Activated CD8-positive, alpha-beta memory T cell treated with anti-CD3 and anti-CD28 coated beads, Interleukin-2, amount 10 ng/mL, durations not matched to agents 7 days and 5 days (primary cell): ENCODE measurements at places on chromosomes 3 and 15. TPM values are rescaled to one million over a fixed set of nuclear protein-coding genes. Genes with fewer than 3 reads are reported as not detected.
A peak's percentile ranks its signal among the peaks of the same experiment; 100 is the strongest.

DNA sequence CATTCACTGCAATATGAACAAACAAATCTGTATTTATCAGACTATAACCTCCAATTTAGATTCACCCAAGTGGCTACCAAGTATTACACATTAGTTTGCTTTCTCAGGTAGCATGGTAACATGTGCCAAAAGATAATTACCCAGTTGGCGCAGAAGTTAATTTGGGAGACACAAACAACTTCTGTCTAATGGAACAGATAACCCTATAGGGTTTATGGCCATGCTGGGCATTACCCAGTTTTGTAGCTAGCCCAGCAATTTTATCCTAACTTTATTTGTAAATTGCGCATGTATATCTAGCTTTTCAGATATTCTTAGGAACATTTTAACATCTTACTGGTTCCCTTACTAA is 780 bp downstream of the RPL22L1 start:
- DNase-seq: no peak
- H3K27ac ChIP-seq: peak overlapping the region; percentile 91
- H3K36me3 ChIP-seq: peaks cover 38% of the 10 kb centered on the region
- no peaks in the 10 kb centered on the region for H3K27me3 ChIP-seq

GRCh38 chr15:45471151-45471550 is 51.4 kb downstream of the SLC30A4 start:
- no peaks in the 10 kb centered on the region for H3K36me3 ChIP-seq
- peaks cover 4% of the 10 kb centered on the region for H3K4me1 ChIP-seq
- no peak overlapping the region for H3K27ac ChIP-seq
- no peak for DNase-seq
- H3K4me3 ChIP-seq: no peak overlapping the region

DNA sequence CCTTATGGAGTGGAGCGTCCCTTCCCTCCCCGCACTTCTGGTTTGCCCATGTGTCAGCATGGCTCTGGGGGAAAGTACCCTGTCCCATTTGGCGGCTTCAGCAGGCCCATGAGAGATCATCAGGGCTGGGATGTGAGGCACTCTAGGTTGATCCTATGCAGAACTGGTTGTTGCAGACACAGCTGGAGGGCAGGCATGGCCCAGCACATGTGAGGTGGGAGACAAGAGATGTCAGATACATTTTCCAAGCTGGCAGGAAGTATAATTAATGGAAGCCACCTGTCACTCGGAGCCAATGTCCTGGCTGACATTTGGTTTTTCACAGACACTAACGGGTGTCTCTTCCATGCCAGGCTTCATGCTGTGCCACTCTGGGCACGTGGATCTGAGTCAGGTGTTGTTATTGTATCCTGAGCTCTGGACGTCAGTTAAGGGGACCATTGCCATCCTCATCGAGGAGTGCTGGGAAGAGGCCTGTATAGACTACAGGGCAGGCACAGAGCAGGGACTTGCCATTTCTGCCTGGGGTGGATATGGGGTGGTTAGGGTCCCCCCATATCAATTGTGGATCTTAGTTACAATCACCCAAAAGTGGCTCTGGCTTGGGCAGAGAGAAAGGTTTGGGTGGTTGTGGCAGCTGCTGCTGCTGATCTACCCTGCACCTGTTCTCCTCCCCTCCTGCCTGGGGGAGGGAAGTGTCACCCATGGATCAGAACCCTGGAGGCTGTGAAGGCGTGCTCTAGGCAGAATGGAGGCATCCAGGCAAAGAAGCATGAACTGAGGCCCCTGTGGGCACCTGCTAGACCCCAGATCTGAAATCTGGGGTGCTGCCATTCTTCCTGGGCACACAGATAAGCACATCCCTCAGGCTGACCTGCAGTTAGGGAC is 140.7 kb downstream of the FBLN2 start:
- H3K36me3 ChIP-seq: no peaks in the 10 kb centered on the region
- no peak for DNase-seq
- H3K4me1 ChIP-seq: no peaks in the 10 kb centered on the region
- no peak overlapping the region for H3K27ac ChIP-seq
- H3K27me3 ChIP-seq: no peaks in the 10 kb centered on the region

DNA sequence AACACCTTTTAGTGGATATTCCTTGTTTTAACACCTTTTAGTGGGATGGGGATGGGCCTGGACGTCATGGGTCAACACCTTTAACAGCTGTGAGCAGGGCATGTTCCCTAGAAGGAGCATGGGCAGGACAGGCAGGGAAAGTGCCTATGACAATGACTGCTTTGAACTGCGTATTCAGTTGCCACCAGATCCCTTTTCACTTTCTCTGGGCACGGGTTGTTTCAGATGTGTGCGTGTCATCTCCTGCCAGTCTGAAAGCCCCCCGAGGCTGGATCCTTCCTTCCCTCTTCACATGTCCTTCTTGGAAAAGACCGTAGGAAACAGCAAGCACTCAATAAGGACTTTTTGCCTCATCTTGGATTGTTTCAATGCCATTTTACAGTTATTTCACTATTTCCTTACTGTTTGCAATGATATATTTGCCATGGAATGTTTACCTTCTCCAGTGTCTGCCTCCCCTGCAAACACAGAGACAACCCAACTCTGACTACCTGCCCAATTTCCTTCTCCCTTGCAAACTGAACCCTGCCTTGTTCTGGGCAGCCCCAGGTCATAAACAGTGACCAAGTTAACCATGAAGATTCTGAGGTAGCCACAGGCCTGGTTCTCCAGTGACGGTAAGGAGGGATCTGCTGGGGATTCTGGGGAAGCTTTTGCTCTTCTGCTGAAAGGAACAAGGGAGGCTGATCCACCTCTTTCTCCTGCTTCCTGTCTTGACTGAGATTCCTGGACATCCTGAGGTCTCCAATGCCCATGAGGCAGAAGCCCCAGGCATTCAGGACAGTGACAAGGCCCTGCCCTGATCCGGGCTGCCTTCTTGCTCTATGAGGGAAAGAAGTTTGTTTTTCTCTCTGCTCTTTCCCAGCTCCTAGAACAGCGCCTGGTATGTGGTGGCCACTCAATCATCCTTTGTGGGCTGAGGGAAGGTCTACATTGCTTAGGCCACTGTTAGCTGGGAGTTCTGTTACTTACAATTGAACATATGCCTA is 51.8 kb downstream of the NOX5 start:
- H3K4me1 ChIP-seq: peaks cover under 1% of the 10 kb centered on the region
- H3K27ac ChIP-seq: no peak overlapping the region
- no peak overlapping the region for H3K4me3 ChIP-seq
- no peak for DNase-seq

DNA sequence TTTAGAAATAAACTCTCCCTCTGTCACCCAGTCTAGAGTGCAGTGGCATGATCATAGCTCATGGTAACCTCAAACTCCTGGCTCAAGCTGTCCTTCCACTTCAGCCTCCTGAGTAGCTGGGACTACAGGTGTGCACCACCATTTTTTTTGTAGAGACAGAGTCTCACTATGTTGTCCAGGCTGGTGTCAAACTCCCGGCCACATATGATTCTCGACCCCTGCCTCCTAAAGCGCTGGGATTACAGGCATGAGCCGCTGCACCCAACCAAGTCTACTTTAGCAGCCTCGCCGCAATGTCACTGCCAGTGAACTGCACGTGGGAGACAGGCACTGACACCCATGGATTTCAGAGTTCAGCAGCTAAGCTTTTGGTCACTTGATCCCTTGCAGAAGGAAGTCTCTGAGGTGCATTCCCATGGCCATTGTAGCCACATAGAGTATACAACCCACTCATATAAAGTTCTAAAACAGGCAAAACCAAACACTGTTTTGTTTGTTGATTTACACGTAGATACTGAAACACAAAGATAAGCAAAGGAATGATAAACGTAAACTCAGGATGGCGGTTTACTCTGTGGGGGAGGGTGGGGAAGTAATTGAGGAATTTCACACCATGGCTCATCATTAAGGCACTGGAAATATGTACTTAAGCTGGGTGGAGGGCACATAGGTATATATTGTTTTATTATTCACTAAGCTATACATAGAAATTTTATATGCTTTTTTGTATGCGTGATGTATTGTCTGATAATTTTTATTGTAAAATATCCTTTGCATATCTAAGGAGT is 115.0 kb downstream of the MEX3B start:
- H3K36me3 ChIP-seq: no peaks in the 10 kb centered on the region
- no peak for DNase-seq
- no peak overlapping the region for H3K4me3 ChIP-seq
- no peaks in the 10 kb centered on the region for H3K27me3 ChIP-seq

DNA sequence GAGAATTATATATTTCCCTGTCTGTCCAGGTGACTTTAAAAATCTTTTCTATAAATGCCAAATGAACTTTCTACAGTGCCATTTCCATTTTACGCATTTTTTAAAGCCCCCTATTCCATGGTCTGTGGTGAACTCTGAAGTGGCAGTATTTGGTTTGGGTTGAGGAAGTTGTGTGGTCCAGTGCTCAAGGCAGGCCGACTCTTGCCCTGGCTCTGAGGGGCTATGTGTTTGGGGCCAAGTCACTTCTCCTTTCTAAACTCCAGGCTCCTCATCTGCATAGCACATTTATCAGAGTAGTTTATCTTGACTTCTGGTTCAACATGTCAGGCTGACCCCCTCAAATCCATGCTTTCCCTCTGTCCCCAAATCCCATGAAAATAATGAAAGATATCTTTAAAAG is 14.1 kb downstream of the TTC21A start:
- no peaks in the 10 kb centered on the region for H3K36me3 ChIP-seq
- no peak overlapping the region for H3K27ac ChIP-seq
- H3K4me1 ChIP-seq: peaks cover 4% of the 10 kb centered on the region
- no peak overlapping the region for H3K4me3 ChIP-seq
- DNase-seq: no peak

DNA sequence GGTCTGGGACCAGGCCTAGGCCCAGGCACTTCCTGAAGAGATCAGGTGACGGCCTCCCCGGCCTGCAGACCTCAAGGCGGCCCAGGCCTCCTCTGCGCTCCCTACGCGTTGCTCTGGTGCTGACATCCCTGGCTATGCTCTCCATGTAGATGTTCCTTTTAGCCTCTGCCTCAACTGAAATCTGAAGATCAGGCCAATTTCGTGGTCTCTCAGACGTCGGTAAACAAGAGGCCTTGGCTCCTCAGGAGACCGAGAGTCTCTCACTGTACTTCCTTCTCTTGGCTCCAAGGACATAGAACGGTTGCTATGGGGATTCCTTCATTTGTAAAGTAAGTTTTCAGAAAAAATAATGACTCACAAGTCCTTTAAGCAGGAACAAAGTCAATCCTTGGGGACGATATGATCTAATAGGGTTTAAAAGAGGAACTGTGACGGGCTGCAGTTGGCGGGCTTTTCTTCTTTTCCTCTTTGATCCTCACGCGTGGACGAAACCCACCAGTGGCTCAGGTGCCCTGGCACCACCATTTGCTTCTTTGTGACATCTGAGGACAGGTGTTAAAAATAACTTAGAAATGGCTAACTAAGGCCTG is 55.6 kb upstream of the CGNL1 start:
- no peak overlapping the region for H3K27ac ChIP-seq
- no peak for DNase-seq
- no peak overlapping the region for H3K4me3 ChIP-seq
- H3K27me3 ChIP-seq: no peaks in the 10 kb centered on the region

GRCh38 chr3:17800232-17800631 is 57.8 kb upstream of the TBC1D5 start:
- H3K27me3 ChIP-seq: no peaks in the 10 kb centered on the region
- DNase-seq: no peak
- no peak overlapping the region for H3K4me3 ChIP-seq
- no peak overlapping the region for H3K27ac ChIP-seq

DNA sequence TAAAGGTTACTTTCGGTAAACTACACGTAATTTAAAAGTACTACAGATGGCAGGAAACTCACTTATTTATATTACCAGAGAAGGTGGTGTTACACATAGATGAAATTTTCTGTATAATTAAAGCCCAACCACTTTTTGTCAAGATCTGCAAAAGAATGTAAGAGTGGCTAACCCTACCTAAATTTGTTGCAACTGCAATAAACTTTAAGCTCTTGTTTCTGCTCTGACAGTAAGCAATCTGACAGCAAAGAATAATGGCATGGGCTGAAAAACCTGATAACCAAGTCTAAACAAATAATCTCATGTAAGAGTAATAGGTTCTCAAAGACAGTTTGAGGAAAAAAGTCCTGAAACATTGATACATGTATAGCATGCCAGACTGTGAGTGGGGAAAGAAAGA is 897.3 kb downstream of the TUSC7 start:
- no peak for DNase-seq
- no peak overlapping the region for H3K27ac ChIP-seq
- no peaks in the 10 kb centered on the region for H3K4me1 ChIP-seq
- H3K4me3 ChIP-seq: no peak overlapping the region
- no peaks in the 10 kb centered on the region for H3K36me3 ChIP-seq

- H3K27ac ChIP-seq: no peak overlapping the region
- no peaks in the 10 kb centered on the region for H3K4me1 ChIP-seq
- no peak overlapping the region for H3K4me3 ChIP-seq
- no peaks in the 10 kb centered on the region for H3K36me3 ChIP-seq
- peaks cover 40% of the 10 kb centered on the region for H3K27me3 ChIP-seq
- DNase-seq: no peak
These were observed 24.2 kb upstream of the NEO1 start for GRCh38 chr15:73028031-73028430.

DNA sequence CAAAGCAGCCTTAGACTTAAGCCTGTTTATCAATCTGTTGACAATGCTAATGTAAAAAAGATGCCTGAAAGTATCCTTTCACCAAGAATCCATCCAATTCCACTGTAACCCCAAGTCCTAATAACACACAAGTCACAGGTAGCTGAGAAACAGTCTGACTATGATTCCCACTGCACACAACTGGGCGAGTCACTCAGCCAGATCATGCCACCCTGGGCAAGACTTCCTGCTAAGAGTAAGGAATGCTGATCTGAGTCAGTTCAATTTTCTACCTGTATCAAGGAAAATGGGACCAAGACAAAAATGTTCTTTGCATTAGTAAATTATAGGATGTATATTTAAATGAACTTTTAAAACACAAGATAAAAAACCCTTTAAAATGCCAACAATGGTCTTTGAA is 33.3 kb downstream of the NPTN start:
- H3K27ac ChIP-seq: no peak overlapping the region
- H3K4me3 ChIP-seq: no peak overlapping the region
- peaks cover under 1% of the 10 kb centered on the region for H3K36me3 ChIP-seq
- no peak for DNase-seq
- peaks cover 25% of the 10 kb centered on the region for H3K4me1 ChIP-seq
- no peaks in the 10 kb centered on the region for H3K27me3 ChIP-seq

Gene PLA2G4D
- total RNA-seq: not detected

Gene FBXL22
- 0.85 TPM for total RNA-seq

Gene KLHL6
- 31.5 TPM for total RNA-seq
